ENCODE measurements at places on chromosomes 1 and 21. TPM values are rescaled to one million over a fixed set of nuclear protein-coding genes. Genes with fewer than 3 reads are reported as not detected.

The CYP4A11 gene
- total RNA-seq = not detected

The TBX19 gene
- 1.6 TPM for total RNA-seq

The LEFTY2 gene
- total RNA-seq = not detected

The SLC27A3 gene
- 24.3 TPM for total RNA-seq

The SYCP1 gene
- not detected for total RNA-seq

The SLC6A17 gene
- total RNA-seq = not detected

The GSTM2 gene
- total RNA-seq = 22.6 TPM

The MX2 gene
- 52.9 TPM for total RNA-seq

The MTMR11 gene
- total RNA-seq = 7.2 TPM

The INPP5B gene
- total RNA-seq = 32.5 TPM

The EFNA1 gene
- 0.26 TPM for total RNA-seq

The GPR25 gene
- total RNA-seq = not detected

The S100B gene
- total RNA-seq = 0.68 TPM

The TXNIP gene
- 461 TPM for total RNA-seq

The ANGPTL3 gene
- not detected for total RNA-seq

The OR2M3 gene
- not detected for total RNA-seq
